ENCODE measurements at places on chromosomes 2 and 18.

- no peak for DNase-seq
Measured at GRCh38 chr2:55334728-55335127, 65.7 kb upstream of the MTIF2 start.

GRCh38 chr2:15668611-15669305 is 77.1 kb downstream of the DDX1 start:
- DNase-seq: no peak

DNA sequence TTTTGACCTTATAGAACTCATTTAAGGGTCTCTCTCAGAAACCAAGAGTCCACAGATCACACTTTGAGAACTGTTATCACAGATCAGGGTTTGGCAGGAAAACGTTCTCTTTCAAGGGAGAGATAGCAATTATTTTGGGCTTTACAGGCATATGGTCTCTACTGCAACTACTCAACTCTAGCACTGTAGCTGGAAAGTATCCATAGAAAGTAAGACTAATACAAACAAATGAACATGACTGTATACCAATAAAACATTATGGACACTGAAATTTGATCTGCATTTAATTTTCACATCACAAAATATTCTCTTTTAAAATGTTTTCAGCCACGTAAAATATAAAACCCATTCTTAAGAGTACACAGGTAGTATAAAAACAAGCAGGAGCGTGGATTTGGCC is 100.5 kb downstream of the TRIP12 start:
- no peak for DNase-seq

DNA sequence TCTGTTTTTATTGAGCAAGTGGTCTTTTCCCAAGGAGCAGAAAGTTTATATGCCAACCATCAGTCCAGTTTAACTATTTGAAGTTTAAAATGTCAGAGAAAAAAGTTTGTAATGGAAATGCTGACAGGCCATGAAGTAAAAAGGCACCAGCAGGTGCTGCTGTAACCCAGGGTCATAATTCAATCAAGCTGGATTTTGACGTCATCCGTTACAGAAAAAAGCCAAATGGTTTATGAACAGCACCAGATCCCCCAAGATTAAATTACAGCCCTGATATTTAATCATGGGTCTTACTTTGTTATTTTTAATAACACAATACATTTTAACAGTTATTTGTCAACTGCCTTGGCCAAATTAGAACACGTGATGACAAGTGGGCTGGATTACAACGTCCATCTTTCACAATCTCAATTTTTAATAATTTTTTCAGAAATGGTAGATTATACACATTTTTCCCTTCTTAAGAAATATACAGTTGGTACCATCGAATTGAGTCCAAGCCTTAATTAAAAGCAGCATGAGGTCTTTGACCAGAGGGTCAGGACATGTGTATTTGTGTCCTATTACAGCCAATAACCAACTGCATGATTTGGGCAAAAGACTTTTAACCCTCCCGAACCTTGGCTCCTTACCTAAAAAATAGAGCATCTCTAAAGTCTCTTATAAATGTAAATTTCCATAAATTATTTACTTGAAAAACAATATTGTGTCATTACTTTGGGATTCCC is 10.0 kb downstream of the TCF4 start:
- DNase-seq: no peak

DNA sequence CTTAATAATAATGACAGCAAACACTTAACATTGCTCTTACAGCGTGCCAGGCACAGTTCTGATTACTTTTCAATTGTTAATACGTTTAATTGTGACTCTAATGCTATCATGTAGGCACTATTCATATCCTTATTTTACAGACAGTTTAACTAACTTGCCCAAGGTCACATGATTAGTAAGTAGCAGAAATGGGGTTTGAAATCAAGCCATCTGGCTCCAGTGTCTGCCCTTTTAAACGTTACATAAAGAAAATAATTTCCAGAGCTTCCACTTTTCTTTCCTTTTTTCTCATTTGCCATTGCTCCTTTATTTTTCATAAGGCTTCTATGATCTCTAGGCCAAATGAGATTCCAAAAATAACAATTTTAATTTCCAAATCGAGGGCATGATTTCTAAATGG is 50.6 kb upstream of the IKZF2 start:
- DNase-seq: no peak

DNA sequence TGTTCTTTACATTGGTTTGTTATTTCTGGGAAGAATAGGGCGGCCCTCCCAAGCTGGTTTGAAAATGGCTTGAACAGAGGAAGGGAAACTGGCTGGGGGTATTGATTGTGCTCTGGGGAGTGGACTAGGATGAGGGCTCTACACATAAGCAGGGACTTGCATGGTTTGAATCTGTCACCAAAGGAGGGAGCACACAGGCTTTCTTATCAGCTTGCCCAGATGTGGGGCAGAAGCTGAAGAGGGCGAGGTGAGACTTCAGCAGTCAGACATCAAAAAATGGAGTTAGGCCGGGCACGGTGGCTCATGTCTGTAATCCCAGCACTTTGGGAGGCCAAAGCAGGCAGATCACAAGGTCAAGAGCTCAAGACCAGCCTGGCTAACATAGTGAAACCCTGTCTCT is 7.2 kb upstream of the RAB12 start:
- no peak for DNase-seq

DNA sequence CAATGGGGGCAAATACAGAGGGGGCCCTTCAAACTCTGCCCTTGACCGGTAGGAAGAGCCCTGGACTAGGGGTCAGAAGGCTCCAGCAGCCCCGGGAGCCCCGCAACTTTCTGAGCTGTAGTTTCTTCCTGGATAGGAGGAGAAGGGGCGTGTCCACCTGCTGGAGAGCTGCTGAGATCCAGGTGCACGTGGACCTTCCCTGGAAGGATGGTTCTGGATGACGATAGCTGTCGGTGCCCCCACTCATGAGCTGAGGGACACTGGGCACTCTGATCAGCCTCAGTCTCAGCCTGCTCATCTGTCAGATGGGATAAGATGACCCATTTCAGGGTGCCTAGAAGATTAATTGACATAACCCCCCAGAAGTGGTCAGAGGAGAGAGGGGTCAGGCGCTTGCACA is 125.2 kb upstream of the HDAC4 start:
- DNase-seq: no peak

DNA sequence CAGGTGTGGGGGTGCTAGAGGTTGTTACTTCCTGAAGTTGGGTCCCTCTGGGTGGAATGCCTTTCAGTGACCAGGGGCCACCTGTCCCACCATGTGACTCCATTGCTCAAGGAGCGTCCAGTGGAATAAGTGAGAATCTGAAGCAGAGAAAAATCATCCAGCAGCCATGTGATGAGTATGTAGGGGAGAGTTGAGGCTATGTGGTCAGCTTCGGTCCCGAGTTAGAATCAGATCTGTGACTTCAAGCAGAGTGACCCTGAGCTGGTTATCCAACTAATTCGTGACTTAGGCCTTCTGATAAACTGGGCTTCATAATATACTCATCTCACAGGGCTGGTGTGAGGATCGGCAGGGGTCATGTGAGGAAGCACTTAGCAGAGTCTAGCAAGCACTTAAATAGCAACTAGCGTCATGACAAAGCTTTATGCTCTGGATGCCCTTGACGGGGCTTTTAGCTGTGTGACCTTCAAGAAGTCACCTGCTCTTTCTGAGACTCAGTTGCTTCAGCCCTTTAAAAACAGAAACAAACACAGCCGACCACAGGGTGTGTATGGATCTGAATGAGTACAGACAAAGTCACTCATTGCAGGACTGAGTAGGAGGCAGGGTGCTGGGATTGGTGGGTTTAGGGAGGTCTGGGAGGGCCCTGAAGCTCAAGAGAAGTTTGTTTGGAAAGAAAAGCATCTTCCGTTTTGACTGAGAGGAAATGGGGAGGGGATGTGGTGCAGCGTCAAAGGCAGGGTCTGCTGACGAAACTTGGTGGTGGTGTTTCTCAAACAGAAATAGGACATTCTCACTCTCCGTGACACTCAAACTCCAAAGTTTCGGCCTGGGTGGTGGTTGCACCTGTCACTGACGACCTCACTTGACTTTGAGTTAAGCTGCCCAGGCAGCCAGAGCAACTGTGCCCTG is 264.0 kb upstream of the CXCR4 start:
- DNase-seq: no peak

- no peak for DNase-seq
Measured at GRCh38 chr2:179692610-179693009, 168.8 kb downstream of the ZNF385B start.

- no peak for DNase-seq
Measured at GRCh38 chr2:239315308-239315707, 85.5 kb downstream of the HDAC4 start.

DNA sequence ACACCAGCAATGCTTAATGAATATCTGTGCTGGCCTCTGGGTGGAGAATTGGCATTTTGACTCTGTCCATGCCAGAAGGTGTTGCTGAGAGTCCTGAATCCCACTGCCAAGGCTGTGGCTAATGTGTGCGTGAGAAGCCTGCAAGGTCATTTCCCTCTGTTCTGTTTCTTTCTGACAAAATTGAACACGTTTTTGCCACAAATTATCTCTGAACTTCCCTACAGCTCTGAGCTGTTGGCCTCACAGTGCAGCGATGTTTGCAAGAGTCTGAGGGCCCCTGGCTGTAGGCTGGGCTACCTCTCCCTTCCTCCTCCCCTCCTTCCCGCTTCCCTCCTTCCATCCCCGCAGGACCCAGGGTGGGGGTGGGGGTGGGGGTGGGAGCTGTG is 154.1 kb upstream of the HS6ST1 start:
- no peak for DNase-seq

DNA sequence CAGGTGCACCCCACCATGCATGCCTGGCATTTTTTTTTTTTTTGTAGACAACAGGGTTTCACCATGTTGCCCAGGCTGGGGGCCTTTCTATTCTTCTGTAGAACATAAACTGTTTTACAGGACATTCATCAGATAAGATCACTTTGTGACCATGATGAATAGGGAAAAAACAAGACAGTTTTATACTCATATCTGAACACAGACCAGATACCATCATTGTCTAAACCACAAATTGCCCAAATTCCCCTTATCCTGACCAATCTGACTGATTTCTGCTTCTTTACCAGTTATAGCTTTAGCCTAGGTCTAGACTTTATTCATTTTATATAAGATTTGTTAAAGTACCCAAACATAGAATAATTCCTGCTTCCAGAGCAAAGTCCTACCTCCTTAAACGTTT is 1699.3 kb upstream of the TMEFF2 start:
- no peak for DNase-seq

GRCh38 chr2:128516938-128517337 is 198.3 kb upstream of the HS6ST1 start:
- DNase-seq: no peak

DNA sequence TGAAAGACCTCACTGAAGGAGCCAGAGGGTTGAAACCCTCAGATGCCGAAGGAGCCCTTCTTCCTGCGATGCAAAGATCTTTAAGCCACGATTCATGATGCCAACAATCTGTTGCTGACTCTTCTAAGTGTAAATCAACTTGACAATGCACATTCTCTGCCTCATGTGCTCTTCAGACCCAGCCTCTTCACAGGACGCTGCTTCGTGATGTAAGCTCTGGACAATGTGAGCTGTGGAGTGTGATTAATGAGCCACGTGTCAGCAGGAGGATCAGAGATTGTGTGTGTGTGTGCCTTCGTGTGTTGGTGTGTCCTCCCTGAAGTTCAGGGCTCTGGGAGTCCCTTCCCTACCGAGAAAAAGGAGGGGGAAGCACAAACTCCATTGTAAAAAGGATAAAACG is 26.5 kb upstream of the TWIST2 start:
- DNase-seq: no peak

GRCh38 chr2:63811063-63811462 is 30.6 kb upstream of the UGP2 start:
- no peak for DNase-seq

GRCh38 chr2:239548965-239549595 is 148.3 kb upstream of the HDAC4 start:
- no peak for DNase-seq

GRCh38 chr2:182412858-182413257 is 14.0 kb downstream of the PDE1A start:
- no peak for DNase-seq

GRCh38 chr2:177484180-177484795 is 91.7 kb downstream of the AGPS start:
- DNase-seq: no peak

- DNase-seq: no peak
Measured at GRCh38 chr18:29496152-29496680, 1319.3 kb upstream of the CDH2 start.

GRCh38 chr2:140508756-140509155 is 1622.1 kb downstream of the LRP1B start:
- no peak for DNase-seq

GRCh38 chr2:231425811-231426703 is 30.5 kb downstream of the B3GNT7 start:
- no peak for DNase-seq

DNA sequence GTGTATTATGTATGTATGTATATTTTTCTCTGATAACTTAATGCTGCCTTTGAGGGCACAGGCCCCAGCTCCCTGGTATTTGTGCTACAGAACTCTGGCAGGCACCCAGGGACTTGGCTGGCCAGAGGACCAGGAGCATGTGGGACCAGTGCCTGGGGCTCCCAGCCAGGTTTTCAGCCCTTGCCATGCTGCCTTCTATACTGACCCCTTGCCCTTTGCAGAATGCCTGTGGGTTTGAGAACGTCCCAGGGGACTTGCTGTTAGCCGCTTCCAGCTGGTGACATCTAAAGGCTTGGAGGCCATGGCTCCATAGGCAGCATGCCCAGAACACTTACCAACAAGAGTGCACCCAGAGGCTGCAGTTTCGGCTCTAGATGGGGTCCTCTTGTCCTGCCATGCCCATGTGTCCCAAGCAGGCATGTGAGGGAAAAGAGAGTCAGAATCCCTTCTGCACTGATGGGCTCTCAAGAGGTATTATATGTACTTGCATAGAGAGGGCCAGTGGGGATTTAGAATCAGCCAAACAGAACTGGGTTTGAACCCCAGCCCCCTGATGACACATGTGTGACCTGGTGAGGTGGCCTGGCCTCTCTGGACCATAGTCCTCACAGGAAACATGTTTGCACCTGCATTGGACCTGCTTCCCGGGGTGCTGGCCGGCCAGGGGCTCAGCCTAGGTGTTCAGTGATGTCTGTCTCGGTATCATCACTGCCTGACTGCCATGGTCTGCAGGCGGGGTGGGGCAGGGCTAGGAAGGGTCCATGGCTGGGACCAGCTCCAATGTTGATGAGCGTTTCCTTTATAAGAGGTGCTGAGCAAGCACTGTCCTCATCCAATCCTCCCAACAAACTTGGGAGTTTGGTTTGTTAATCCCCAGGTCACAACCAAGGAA is 119.2 kb upstream of the FHL2 start:
- DNase-seq: no peak

Data from NCI-H187 (cell line).